ENCODE measurements at places on chromosomes 3 and 15. TPM values are rescaled to one million over a fixed set of nuclear protein-coding genes. Genes with fewer than 3 reads are reported as not detected.
A peak's percentile ranks its signal among the peaks of the same experiment; 100 is the strongest.

DNA sequence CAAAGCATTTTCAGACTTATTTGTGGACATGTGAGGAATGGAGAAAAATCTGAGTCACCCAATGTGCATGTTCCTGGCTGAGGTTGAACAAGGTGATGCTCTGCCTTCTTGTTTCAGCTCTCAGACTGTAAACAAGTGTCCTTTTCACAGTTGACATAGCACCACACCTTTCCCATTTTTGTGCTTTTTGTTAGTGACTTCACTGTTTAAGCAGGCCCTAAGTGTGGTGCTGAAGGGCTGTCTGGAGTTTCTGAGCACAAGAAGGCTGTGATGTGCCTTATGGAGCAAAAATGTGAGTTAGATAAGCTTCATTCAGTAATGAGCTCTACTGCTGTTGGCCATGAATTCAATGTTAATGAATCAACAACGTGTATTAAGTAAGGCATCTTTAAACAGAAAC, 20.4 kb downstream of the ABI3BP start:
- no peak for DNase-seq

DNA sequence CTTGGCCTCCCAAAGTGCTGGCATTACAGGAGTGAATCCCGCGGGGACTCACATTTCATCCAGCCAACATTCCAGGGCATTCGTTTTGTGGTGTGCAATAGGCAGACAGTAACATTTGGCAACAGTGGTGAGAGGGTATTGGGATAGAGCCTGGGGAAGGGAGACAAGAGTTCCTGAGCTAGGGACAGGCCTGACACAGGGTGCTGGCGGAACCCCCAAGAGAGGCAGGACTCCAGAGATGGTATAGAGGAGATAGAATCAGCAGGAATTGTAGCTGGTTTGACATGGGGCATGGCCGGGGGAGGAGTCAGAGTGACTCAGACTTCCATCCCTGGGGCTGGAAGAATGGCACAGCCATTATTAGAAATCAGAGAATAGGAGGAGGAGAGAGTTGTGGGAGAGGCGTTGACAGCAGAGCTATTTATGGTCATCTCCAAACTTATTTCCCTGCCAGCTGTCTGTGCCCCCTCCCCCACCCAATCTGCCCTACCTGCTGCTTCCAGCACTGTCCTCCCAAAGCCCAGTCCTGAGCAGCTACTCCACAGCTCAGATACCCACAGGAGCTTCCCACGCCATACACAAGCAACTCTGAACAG, 4.4 kb upstream of the IDH2 start:
- peak; percentile 58 for DNase-seq

DNA sequence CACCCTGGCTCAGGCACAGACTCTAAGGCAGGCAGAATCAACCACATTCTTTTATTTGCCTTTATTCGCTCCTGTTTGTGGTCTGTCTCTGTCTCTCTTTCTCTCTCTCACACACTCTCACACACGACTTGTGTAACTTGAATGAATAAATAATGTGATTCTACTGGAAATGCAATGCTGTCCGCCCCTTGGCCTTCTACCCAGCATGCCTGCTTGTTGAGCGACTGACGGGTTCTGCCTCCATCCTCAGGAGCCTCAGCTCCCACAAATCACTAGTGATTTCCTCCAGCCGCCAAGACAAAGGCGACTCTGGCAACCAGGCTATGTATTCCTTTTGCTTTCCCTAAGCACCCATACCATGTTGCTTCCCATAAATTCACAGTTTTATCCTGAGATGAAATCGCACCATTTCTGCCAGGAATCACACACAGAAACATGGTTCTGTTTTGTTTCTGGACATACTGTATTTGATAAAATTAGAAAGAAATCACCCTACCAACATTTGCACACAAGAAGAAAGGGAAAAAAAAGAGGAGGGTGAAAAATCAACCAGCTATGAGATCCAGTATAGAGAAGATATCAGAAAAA, 460.8 kb downstream of the MAGI1 start:
- DNase-seq = no peak

- no peak for DNase-seq
Measured at GRCh38 chr3:73150369-73151130, 89.1 kb downstream of the EBLN2 start.

GRCh38 chr3:194130807-194131589, 5.0 kb upstream of the HES1 start:
- DNase-seq = no peak

DNA sequence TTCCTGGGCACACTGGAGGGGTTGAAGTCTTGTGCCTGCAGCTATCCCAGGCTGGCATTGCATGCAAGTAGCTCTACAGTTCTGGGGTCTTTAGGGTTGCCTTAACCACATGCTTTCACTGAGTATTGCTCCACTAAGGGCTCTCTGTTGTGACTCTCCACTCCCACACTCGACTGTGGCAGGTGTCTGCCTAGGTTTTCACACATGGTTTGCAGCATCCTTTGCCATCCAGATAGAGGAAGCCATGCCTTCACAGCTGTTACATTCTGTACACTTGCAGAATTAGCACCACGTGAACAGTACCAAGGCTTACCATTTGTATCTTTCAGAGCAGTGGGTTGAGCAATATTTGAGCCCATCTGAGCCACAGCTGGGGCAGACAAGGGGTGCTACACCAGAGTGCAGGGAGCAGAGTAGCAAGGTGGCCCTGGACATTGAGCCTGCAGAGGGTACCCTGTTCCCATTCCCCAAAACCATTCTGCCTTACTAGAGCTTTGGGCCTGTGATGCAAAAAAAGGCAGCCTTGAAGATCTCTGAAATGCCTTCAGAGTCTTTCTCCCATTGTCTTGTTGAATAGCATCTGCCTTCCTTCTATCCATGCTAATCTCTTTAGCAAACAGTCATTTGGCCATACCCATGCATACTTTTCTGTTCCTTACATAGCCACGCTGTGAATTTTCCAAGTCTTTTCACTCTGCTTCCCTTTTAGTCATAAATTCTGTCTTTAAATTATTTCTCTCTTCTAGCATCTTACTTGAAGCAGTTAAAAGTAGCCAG, 95.2 kb upstream of the PLCL2 start:
- no peak for DNase-seq

DNA sequence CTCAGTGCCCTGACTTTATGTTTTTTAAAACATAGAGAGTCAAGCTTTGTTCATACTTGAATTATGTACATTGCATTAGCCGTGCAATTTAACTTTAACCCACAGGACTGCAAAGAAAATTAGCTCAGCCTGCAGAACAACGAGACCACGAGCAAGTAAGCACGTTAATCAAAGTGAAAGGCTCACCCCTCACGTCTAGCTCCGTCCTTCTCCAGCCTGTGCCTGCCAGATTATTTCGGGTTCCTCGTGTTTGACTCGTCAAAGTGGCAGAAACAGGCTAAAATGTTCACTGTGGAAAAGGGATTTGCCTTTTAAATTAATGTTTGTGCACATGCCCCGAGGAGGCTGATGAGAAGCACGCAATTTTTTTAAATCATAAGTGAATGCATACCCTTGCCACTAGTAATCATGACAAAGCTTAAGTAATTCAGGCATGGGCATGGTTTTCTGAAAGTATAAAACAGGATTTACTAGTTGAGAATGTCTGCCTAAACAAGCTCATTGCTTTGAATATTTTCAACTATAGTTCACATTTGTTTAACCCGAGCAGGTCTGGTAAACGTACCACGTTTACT, 15.3 kb downstream of the ZBTB38 start:
- no peak for DNase-seq

DNA sequence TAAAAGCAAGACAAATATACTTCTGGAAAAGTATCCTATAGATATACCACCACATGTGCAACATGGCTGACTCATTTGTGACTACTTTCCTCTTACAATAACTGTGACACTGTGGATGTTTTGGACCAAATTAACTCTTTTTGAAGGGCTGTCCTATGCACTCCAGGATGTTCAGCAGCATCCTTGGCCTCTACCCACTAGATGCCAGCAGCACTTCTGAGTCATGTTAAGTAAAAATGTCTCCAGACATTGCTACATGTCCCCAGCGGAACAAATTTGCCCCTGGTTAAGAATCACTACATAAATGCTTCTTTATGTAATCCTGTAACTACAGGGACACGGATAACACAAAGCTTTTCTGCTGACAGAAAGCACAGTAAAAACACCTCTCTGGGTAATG, 32.0 kb downstream of the RUVBL1 start:
- DNase-seq = no peak

- DNase-seq = no peak
Measured at GRCh38 chr3:185250653-185251052, 3.2 kb downstream of the EHHADH start.

MESP1 gene
- total RNA-seq = 2.1 TPM

SLC28A2 gene
- total RNA-seq = not detected

STRA6 gene
- not detected for total RNA-seq

MED12L gene
- 0.57 TPM for total RNA-seq
